ENCODE measurements at places on chromosomes 11 and 22. TPM values are rescaled to one million over a fixed set of nuclear protein-coding genes. Genes with fewer than 3 reads are reported as not detected.

B3GAT1 gene
- 10.3 TPM for polyA plus RNA-seq

ZNF215 gene
- polyA plus RNA-seq = 0.34 TPM

OR51I1 gene
- polyA plus RNA-seq = not detected

ROBO3 gene
- 64.3 TPM for polyA plus RNA-seq

PHF21B gene
- polyA plus RNA-seq = 3.9 TPM

RGL4 gene
- polyA plus RNA-seq = not detected

CEND1 gene
- 14.5 TPM for polyA plus RNA-seq

TCN1 gene
- not detected for polyA plus RNA-seq

GP1BB gene
- polyA plus RNA-seq = not detected

TSPAN32 gene
- not detected for polyA plus RNA-seq

GLYATL2 gene
- 0.13 TPM for polyA plus RNA-seq

TBX1 gene
- polyA plus RNA-seq = 2.0 TPM

SMTNL1 gene
- not detected for polyA plus RNA-seq

FOLR1 gene
- polyA plus RNA-seq = 2.5 TPM

FAM180B gene
- polyA plus RNA-seq = not detected

GLYATL1 gene
- polyA plus RNA-seq = 0.07 TPM

APOA1 gene
- polyA plus RNA-seq = 0.62 TPM

TRPC6 gene
- 0.61 TPM for polyA plus RNA-seq

OR8G5 gene
- polyA plus RNA-seq = not detected

ANO5 gene
- polyA plus RNA-seq = 2.4 TPM

Data from adrenal gland (tissue), 19 donors.